ENCODE measurements at places on chromosomes 7 and 10.
A peak's percentile ranks its signal among the peaks of the same experiment; 100 is the strongest.

GRCh38 chr10:47206449-47207280 lies 93.3 kb upstream of the GDF10 start:
- DNase-seq: no peak

- DNase-seq: no peak
Measured at GRCh38 chr7:29479301-29480200, 84.1 kb upstream of the PRR15 start.

GRCh38 chr7:98211221-98211675 lies at the start of gene BHLHA15:
TSS of gene BHLHA15 (plus strand) at chr7:98211439. CDS start at chr7:98212310, 871 bp downstream.
- peak; percentile 52 for DNase-seq

DNA sequence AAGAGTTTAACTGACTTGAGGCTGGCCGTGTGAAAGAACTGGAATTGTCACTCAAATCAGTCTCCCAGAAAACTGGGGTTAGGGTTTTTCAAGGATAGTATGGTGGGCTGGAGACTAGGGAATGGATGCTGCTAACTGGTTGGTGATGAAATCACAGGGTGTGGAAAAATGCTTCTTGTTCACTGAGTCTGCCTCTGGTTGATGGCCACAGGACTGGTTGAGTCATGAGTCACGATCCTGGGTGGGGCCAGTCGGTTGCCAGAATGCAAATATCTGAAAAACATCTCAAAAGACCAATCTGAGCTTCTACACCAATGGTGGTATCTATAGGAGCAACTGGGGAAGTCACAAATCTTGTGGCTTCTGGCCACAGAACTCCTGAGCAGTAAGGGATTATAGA lies 16.3 kb upstream of the BAMBI start:
- peak; percentile 51 for DNase-seq

DNA sequence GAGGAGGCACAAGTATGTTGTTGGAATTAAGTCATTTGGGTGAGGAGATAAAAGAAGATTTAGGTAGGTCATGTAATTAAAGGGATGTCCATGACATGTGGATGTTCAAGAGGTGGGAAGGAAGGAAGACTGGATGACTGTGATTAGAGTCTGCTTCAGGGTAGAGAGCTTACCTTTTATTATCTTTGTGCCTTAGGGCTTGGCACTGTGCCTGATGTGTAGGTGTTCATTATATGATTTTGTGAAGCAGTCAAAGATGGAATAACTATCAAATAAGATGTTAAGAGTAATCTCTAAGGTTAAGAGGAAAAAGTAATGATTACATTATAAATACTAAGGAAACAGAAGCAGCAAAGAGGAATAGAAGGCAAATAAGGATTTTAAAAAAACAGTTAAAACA lies 97.8 kb downstream of the CDK14 start:
- DNase-seq: no peak

DNA sequence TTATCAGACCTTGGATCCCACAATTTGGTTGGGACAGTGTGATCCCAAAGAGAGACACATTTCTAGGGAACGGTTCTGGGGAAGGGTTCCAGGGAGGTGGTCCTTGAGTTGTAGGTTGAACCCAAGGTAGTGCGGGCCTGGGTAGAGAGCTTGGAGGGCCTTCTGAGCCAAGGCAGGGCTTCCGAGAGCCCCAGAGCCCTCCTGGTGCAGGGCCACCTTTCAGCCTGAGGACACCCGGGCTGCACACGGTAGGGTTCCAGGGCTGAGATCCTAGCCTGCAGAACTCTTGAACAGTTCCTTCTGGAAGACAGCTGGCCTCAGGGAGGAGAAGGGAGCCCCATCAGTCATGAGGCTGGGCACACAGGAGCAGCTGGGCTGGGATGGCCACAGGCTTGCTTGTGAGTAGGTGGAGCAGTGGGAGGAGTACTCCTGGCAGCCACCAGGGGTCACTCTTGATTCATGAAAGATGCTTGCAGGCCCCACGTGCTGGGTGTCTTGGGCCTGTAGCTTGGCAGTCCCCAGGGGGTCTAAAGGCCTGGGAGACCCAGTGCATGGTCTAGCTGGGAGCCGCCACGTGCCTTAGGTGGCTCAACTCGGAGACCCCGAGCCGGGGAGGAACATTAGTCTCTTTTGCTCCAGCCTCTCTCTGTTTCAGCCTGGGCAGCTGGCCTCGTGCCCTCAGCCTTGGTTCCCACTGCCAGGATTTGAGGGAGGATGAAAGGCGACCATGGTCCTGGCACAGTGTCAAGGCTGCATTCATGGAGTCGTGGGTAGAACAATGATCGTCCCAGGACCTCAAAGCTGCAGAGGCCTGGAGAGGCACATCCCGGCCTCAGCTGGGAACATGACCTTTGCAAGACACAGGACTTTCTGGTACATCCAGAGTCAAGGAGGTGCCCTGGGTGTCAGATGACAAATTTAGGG lies 381.6 kb downstream of the TYW1 start:
- DNase-seq: peak; percentile 69

- no peak for DNase-seq
Measured at GRCh38 chr7:35652124-35652523, 42.8 kb downstream of the HERPUD2 start.

- peak; percentile 83 for DNase-seq
Measured at GRCh38 chr7:18040196-18040595, 12.6 kb upstream of the PRPS1L1 start.

DNA sequence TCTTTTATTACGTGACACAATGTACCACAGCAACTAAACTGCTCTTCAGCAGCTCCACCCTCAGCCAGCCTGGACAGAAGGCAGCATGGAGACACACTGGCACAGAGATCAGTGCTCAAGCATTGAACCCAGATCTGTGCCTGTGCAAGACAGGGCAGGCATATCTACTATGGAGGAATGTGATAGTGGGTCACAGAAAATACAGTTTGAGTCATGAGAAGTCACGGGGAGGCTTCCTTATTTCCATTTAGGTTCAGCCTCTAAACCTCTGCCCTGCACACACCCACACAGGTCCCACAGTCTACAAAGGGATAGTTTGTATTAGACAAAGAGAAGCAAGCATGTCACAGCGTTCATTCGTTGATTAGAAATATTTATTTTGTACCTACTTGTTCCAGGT lies 187.4 kb upstream of the AGR3 start:
- no peak for DNase-seq

DNA sequence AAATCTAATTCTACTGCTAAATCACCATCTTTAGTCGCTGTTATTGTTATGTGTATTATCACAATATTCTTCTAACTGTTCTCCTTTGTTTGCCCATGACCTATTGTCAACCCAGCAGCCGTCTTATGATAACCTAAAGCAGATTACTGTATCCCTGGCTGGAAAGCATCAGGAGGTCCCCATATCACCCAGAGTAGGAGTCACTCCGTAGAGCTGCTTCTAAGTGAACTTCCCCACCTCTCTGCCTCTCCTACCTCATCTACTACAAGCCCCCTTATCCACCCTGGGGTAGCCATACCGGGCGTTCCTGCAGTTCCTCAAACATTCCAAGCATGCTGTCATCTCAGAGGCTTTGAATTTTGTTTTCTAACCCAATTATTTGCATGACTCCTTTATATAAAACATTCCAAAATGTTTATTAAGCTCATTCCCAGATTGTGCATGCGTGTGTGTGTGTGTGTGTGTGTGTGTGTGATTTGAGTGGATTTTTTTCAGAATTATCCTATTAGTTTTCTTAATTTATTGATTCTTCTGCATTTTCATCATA lies 39.7 kb downstream of the POU6F2 start:
- DNase-seq: no peak

- DNase-seq: no peak
Measured at GRCh38 chr7:128734890-128735289, 4.3 kb upstream of the CALU start.

GRCh38 chr10:20627087-20627486 lies 270.0 kb downstream of the NEBL start:
- no peak for DNase-seq

DNA sequence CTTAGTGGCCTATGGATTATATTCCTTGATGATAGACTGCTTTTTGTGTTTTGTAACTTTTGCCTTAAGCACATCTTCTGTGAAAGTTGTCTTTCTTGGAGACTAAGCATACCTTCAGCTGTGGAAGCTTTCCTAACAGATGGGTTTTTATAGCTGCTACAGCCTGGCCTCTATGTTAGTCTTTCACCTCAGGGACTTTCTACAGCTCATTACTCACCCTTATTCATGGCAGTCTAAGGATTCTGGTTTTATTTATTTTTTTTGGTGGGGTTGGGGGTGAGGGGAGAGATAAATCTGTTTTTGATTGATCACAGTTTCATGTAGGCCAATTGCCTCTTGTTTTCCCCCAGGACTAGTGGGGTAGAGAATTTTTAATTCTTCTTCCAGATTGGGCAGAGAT lies 219.9 kb downstream of the DKK1 start:
- DNase-seq: peak; percentile 76

GRCh38 chr10:83983578-83984255 lies 155.6 kb upstream of the GHITM start:
- DNase-seq: no peak

- peak; percentile 12 for DNase-seq
Measured at GRCh38 chr10:71998119-71998839, 34.1 kb downstream of the CHST3 start.

DNA sequence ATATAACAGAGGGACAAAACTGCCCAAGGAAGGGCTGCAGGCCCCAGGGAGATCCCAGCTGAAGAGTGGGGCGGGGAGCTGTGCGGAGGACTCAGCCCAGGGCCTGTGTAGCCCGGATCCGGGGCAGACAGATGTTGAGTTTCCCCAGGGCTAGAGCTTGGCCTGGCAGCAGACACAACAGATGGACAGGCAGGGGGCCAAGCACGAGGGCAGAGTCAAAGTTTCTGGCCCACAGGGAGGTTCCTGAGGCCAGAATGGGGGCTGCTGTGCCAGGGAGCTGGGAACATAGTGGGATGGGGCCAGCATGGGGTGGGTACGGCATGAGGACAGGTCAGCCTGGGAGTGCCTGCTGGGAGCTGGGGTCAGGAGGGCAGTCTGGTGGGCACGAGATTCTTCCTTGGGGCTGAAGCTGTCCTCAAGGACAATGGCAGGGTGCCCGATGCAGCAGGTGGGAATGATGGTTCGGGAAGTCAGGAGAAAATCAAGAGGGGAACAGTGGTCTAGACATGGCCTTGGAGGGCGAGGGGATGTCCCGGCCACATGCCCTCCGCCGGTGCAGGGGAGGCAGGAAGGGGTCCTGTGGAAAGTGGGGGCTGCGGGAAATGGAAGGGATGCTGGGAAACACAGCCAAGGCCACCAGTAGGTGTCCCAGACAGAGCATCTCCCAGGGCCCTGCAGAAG lies 519.1 kb upstream of the FOXK1 start:
- no peak for DNase-seq

DNA sequence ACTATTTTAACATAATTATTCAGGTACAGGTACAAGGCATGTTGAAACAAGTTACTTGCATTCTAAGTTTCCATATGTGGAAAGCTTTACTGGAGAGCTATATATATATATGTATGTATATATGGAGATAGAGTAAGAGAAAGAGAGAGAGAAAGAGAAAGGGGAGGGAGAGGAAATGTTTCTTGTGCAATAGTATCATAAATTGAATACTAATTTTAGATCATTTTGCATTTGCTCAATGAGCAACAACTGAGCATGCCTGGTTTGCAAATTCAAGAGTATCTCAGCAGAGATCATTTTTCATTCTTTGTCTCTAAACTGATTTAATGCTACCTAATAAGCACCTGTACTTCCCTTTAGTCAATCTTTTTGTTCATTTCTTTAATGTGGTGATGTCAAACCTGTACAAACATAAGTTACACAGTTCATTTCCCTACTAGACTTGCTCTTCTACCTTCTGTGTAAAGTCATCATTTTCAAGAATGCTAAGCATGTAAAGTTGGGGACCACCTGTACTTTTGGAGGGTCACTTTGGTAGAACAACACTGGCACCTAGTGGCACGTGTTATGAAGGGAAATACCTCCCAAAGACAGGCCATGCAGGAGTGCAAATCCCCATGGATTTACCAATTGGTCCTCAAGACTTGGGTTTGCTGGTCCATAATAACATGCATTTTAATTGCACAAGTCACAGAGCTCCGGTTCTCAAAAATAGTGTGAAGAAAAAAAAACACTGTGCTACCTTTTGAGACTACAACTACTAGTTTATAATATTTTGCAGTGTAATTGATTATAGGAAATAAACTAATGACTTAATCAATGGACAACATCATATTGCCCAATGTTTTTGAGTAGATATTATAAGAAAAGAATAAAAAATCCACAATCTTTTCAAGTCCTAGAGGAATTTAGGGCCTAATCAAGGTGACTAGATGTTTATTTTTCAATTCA lies 431.2 kb upstream of the IGFBP3 start:
- DNase-seq: peak; percentile 79

GRCh38 chr7:5349005-5349380 lies 66.2 kb downstream of the SLC29A4 start:
- no peak for DNase-seq

- no peak for DNase-seq
Measured at GRCh38 chr10:100807241-100807951, 62.0 kb downstream of the PAX2 start.

GRCh38 chr7:44279286-44279685 lies 46.1 kb downstream of the CAMK2B start:
- no peak for DNase-seq

DNA sequence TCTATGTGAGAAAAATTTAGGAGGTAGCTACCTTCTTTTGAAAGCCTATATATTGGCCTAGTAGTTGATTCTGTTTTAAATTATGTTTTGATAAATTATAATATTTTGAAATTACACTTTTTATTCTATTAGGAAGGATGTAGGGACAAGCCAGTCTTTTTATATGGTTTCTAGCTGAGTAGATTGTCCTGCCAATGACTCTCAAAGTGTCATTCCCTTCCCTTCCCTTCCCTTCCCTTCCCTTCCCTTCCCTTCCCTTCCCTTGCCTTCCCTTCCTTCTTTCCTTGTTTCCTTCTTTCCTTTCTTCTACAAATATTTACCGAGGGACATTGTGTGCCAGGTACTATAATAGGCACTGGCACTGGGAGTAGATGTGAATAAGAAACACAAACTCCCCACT lies 99.7 kb upstream of the HDAC9 start:
- no peak for DNase-seq

DNA sequence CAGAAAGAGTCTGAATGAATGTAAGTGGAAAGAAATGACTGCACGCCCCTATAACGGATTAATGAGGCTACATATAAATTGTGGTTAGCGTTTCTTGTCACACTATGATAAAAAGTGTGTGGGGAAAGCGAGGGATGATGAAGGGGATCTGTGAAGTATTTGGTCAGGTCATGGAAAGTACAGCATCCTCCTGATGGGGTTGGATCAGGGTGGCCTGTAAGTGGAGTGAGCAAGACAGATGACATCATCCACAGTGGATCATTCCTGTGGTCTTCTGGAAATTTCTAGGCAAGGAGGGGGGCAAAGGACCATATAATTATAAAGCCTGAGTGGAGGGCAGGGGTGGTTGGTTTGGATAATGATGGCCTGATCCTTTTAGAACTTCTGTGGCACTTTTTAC lies 606.0 kb downstream of the INHBA start:
- DNase-seq: no peak

GRCh38 chr10:84177541-84178141 lies 4.0 kb downstream of the GPR15LG start:
- no peak for DNase-seq

DNA sequence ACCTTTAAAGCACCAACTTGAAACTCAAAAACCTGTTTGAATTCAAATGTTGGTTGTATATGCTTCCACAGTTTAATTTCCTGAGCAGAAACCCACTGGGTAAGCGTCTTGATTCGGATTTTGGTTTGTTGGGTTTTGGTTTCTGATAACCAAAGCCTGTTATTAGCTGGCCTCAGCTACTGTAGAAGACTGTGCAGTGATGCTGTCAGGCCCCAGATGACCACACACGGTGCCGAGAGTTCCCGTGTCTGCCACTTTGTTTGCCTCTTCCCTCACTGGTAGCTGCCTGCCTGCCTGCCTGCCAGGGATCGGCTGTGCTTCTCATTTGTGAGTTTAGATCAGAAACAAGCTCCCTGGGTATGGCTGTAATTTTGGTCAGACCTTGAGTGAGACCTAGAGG lies 5.6 kb downstream of the MDH2 start:
- no peak for DNase-seq

- DNase-seq: no peak
Measured at GRCh38 chr7:150742286-150742968, 5.2 kb downstream of the GIMAP5 start.

All from PC-3 (cell line).